Vagina (tissue), 2 donors: ENCODE measurements at places on chromosomes 16 and 17.

DNA sequence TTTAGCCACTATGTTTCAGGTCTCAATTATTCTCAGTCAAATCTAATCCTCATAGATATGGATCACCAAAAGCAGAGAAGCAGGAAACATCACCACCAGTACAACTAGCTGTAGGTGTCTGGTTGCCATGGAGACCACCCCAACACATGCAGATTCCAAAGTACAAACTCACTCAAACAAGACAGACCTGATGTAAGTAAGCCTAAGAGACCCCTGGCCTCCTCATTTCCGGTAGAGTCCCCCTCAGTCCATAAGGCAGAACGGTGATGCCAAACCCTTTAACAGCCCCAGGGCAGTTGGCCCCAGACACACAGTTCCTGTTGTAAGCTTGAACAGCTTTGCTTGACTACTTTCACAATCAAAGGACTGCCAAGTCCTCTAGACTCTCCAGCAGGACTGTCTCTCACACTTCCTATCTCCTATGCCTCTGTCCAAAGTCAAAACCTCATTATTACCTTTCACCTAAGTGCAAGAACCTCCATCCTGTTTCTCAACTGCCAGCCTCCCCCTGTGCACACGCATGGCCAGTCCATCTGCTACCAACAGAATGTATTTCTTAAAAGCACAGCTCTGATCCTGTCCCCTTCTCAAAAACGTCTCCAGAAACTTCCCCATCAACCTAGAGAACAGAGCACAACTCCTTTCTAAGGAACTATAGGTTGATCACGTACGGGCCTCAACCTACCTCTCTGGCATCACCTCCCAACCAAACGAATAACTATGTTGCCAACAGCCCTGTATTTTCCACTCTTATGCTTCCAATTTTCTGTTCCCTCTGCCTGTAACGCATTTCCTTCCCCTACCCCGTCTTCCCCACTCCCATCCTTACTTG is 23.9 kb downstream of the SLC39A11 start:
- DNase-seq = no peak
- peaks cover 40% of the 10 kb centered on the region for H3K4me1 ChIP-seq
- H3K27me3 ChIP-seq = no peaks in the 10 kb centered on the region
- H3K4me3 ChIP-seq = no peak overlapping the region
- peaks cover 6% of the 10 kb centered on the region for H3K36me3 ChIP-seq

GRCh38 chr16:63890081-63890480 is 1231.8 kb downstream of the CDH11 start:
- no peak for DNase-seq
- no peaks in the 10 kb centered on the region for H3K36me3 ChIP-seq
- H3K27ac ChIP-seq = no peak overlapping the region

DNA sequence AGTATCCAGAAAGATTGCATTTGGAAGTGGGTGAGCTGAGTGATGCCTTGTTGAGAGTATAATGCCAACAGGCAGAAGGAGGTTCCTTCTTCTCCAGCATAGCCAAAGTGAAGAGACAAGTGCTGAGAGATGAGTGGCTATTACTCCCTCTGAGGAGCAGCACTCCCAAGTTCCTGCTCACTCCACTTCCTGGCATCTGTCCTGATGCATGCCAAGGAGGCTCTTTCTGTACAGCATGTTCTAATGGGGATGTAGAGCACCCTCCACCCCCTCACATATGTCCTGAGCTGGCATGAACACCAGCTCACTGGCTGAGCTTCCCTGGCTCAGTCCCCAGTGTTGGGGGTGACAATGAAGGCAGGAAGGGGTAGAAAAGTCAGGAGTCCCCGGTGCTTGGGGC is 44.2 kb upstream of the DNAH9 start:
- no peak for DNase-seq
- no peak overlapping the region for H3K4me3 ChIP-seq
- H3K27ac ChIP-seq = no peak overlapping the region
- no peaks in the 10 kb centered on the region for H3K4me1 ChIP-seq
- no peaks in the 10 kb centered on the region for H3K36me3 ChIP-seq
- H3K27me3 ChIP-seq = no peaks in the 10 kb centered on the region

GRCh38 chr17:72204742-72205141 is 83.9 kb downstream of the SOX9 start:
- no peak overlapping the region for H3K27ac ChIP-seq
- no peaks in the 10 kb centered on the region for H3K36me3 ChIP-seq
- H3K27me3 ChIP-seq = no peaks in the 10 kb centered on the region
- DNase-seq = no peak

GRCh38 chr16:16890964-16891363 is 512.0 kb downstream of the NPIPA7 start:
- no peak overlapping the region for H3K27ac ChIP-seq
- H3K4me1 ChIP-seq = no peaks in the 10 kb centered on the region
- no peaks in the 10 kb centered on the region for H3K27me3 ChIP-seq
- no peak for DNase-seq
- no peaks in the 10 kb centered on the region for H3K36me3 ChIP-seq
- H3K4me3 ChIP-seq = no peak overlapping the region

- no peak overlapping the region for H3K27ac ChIP-seq
- H3K36me3 ChIP-seq = no peaks in the 10 kb centered on the region
- H3K4me1 ChIP-seq = no peaks in the 10 kb centered on the region
- no peaks in the 10 kb centered on the region for H3K27me3 ChIP-seq
Measured at GRCh38 chr17:63571632-63572310, 21.5 kb downstream of the DCAF7 start.
